ENCODE measurements at places on chromosomes 7 and 10. TPM values are rescaled to one million over a fixed set of nuclear protein-coding genes. Genes with fewer than 3 reads are reported as not detected.

DNA sequence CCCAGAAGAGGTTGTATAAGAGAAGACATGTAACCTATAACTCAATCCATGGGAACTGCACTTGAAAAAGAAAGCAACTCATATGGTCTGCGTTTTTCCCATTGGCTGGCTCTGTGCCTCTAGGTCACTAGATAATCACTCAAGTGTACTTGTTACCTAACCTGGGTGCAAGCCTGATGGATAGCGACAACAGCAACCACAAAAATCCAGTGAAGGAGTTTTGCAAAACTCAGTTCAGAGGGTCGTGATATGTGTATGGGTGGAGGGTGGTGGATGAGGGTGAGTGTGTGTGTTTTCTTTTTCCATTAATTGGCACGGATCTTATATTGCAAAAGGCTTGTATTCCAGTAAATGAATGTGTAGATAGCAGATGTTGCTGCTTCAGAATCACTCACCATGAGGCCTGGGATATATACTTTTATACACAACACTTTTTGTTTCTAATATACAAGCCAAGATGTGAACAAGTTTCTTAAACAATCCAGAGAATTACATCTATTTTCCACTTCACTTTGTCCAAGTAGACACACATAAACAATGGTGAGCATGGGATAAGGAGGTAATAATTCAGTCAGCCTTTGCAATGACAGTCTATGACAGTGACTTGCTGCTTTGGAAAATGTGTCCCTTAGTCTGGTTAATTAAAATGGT lies 286.9 kb upstream of the DKK1 start:
- no peak for DNase-seq

Gene NEUROG3
- not detected for polyA plus RNA-seq

GRCh38 chr10:62231371-62231770 lies 37.3 kb downstream of the RTKN2 start:
- no peak for DNase-seq

DNA sequence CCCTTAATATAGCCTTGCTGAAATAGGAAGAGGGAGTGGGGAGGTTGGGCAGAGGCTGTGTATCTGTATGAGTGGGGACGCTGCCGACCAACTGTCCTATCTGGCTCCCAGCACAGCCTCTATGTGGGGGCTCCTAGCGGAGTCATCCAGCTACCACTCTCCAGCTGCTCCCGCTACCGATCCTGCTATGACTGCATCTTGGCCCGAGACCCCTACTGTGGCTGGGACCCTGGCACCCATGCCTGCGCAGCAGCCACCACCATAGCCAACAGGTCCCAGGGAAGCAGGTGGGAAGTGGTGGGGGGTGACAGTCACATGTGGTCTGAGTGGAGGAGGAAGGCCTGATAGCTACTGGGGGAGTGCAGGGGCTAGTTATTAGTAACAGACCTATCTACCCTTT lies 6.6 kb downstream of the MRPL43 start:
- DNase-seq = no peak

Gene TMEM270
- polyA plus RNA-seq = not detected

Gene LIPK
- polyA plus RNA-seq = not detected

Gene ARHGEF5
- polyA plus RNA-seq = 19.7 TPM

Gene TMEM140
- 33.6 TPM for polyA plus RNA-seq

DNA sequence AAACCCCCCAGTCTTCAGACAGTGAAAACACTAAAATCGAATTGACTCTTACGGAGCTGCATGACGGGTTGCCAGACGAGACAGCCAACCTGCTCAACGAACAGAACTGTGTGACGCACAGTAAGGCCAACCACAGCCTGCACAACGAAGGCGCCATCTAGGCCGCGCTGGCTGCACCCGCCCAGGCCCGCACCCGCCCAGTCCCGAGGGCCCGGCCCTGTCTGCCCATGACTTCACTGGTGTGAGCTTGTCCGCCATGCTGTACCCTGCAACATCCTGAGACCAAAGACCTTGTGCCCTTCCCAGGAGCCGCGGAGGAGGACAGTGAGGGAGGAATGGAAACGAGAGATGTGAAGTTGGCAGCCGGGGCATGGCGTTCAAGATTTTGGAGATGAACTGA lies 116.1 kb downstream of the NT5C2 start:
- DNase-seq = no peak

Gene LRIT1
- not detected for polyA plus RNA-seq

Gene BAMBI
- polyA plus RNA-seq = 46.6 TPM

Gene GBX1
- 0.34 TPM for polyA plus RNA-seq

GRCh38 chr10:28677888-28678686 lies 766 bp downstream of the BAMBI start:
- no peak for DNase-seq

Gene LIPM
- not detected for polyA plus RNA-seq

Gene ZNF487
- polyA plus RNA-seq = 12.2 TPM

GRCh38 chr10:14656052-14656730 lies 118.5 kb downstream of the FAM107B start:
- DNase-seq = no peak

GRCh38 chr10:78903341-78903940 lies 165.3 kb upstream of the ZMIZ1 start:
- DNase-seq = no peak

- peak; percentile 59 for DNase-seq
These were observed 1.0 kb upstream of the KCP start for GRCh38 chr7:128911423-128912031.

DNA sequence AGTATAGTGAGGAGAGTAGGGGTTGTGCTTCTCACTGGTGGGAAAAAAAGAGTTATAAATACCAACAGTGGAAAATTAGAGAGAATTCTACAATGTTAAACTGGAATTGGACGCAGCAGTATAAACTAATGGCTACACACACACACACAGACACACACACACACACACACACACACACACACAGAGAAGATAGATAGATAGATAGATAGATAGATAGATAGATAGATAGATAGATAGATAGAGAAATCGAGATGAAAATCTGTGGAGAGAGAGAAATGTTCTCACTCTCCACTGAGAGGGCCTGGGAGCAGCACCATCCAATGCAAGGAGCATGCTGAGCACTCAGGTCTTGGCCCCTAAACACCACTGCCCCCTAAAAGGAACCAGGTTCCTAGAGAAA lies 99.9 kb upstream of the LRRC4 start:
- no peak for DNase-seq

Gene HYAL4
- polyA plus RNA-seq = 0.08 TPM

- DNase-seq = no peak
These were observed 58.8 kb downstream of the CACNA2D1 start for GRCh38 chr7:82384779-82385178.

Data from left renal pelvis (tissue), 4 donors.